ENCODE measurements at places on chromosomes 3 and 15.

DNA sequence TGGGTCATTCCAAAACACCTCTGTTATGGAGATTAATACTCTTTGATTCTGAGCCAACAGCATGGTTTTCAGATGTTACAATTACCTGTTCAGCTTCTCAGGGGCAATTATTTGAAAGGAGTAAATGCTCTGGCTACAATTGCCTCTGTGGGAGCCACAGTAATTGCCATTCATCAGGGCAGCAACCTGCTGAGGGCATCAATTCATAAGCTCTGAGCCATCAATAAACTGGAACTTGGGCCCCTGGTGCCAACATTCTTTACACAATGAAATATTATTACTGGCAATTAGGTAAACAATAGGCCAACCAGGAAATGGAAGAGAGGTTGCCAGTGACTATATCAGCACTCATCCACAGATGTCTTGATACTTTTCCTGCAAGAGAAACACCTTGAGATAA, 660.8 kb downstream of the MECOM start:
- peak; percentile 35 for DNase-seq

- DNase-seq, result no peak
Measured at GRCh38 chr15:62469874-62470688, 305.0 kb upstream of the C2CD4B start.

DNA sequence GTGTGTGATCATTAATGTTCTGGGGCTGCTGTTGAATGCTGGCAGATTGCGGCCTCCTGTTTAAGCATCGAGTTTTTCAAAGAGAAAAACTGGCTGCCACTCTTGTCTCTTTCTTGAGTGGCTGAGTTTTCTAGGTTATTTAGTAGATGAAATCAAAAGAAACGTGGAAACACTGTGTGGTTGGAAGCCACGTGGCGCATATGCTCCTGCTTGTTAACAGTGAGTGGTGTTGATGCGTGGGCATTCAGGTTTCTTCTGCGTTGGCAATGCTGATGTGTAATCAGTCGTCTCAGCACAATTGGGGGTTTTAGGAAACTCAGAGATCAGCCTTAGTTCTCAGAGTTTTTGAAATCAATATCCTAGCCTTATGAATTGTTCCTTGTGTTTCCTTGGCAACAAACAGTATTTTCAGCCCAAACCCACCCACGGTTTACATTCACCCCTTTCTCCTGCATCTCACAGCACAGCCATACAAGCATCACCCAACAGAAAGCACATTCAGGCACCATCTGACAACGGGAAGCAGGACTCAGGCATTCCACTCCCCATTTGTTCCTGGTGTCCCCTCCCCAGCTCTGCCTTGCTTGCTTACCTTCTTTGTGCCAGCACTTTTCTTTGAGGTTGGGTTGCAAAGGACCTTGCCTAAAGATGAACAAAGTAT, 74.7 kb downstream of the SEC22A start:
- DNase-seq, result no peak

GRCh38 chr3:58383476-58383875, 50.2 kb downstream of the PDHB start:
- DNase-seq, result no peak

DNA sequence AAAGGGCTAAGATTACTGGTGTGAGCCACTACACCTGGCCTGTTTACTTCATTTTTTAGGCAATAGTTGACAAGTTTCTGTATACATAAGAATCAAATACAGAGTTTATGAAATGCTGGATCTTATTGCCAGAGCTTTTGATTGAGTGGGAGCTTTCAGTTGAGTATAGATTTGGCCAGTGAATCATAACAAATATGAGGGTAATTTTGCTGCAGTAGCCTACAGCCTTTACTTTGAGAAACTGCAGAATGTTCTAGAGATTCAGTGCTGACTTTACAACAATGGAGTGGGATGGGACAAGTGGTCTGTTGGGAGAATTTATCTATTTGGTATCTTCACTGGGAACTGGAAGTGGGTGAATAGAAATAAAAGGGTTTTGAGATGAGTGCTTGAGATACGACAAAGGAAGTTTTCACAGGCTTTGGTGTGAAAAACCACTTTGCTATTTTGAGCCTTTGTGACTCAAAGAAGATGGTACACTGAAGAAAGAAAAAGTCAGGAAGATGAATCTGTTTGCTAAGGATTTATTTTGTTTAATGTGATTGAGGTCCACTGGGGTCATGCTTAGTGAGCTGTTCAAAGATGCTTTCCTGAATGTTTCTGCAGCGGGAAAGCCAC, 227.8 kb downstream of the UBE2E2 start:
- no peak for DNase-seq

Data from neural progenitor cell (in vitro differentiated cells).